ENCODE measurements at places on chromosomes 11 and 22.
A peak's percentile ranks its signal among the peaks of the same experiment; 100 is the strongest.

DNA sequence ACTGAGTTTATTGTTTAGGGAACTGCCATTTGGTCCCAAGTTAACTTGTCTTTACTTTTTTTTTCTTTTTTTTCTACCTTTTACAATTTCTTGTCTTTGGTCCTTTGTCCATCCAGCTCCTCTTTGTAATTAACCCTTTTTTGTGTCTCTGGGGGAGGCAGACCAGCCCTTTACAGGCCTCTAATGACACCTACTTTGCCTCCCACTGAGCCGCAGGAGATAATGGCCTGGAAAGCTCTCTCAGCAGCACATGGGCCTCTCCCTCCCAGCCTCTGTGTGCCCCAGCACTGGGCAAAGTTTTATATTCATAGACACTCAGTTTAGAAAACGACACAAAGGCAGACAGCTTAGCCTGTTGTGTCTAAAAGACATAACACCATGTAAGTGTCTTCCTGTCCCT, 480.4 kb downstream of the SOX6 start:
- no peak for DNase-seq

DNA sequence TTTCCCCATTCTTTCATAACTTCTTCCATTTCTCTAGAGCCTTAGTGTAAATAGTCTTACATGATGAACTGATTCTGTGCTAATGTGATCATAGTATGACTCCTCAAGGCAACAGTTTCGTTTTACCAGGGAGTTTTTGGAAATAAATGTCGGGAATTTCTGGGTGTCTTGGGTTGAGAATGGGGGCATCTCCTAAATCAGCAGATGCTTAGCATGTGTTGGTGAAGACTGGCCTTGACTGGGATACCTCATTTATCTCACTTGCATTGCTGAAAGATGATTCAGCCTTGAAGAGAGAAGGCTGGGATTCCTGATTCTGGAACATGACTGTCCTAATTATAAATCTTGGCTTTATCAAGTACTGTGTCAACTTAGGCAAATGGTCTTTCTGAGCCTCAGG, 115.7 kb upstream of the C11orf87 start:
- peak; percentile 35 for DNase-seq

DNA sequence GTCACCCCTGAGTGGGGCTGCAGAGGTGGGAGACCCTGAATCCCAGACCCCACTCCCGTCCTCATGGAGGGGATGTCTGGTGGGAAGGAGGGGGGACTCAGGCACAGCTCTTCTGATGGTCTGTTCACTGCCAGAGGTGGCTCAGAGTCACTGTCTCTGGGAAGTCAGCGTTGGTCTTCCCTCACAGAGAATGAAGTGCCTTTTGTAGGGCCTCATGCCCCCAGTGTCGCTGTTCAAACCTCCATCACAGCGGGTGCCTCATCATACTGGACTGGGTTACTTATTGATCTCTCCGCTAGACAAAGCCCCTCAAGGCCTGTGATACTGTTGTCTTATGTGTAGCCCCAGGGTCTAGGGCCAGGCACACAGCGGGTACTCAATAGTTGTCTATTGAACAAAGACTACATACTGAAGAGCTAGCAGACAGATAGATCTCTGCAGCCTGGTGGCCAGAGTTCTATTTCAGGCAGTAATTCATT, 41.3 kb downstream of the CD6 start:
- no peak for DNase-seq

- no peak for DNase-seq
Measured at GRCh38 chr11:73525611-73526010, 72.3 kb downstream of the FAM168A start.

DNA sequence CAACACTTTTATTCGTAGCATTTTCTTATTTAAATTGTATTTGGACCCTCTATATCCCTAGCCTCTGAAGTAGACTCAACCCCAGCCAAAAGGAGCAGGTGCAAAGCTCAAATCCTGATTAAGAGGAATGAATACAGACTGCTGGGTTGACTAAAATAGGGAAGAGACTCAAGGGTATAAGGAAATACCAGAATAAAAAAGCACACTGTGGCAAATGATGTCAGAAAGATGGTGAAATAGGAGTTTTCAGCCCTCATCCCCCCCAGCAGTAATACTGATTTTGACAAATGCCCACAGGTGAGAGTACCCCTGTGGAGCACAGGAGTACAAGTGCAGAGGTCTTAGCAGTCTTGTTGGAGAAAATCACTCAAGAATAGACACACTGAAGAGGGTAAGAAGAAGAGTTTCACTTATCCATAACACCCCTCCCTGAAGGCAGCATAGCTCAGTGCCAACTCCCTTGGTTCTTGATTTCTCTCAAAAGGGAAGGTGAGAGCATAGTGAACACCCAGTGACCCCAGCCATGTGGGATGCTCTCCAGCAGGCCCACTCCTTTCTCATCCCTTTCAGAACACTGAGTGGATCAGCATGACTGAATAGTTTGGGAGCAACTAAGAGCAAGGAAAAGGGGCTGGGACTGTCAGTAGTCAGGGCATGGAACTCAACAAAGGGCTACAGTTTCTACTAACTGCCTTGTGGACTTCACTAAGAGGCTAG, 71.7 kb downstream of the TBC1D22A start:
- no peak for DNase-seq

GRCh38 chr22:29457730-29458129, 19.3 kb downstream of the RFPL1 start:
- DNase-seq, result no peak

DNA sequence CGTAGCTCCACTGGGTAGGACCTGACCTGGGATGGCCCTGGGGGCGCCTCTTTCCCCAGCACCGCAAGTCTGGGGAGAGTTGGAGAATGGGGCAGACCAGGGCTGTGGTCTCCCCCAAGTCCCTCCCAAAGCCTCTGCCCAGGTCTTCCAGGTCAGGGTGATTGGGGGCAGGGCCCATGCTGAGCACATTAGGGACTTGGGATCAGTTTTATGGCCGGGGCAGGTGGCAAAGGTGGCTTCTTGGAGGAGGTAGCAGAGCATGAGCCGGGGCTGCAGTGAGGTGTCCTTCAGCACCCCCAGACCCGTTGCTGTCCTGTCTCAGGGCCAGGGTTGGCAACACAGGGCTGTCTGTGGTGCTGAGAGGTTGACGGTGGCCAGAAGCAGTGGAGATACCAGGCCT, 6.0 kb downstream of the RELT start:
- no peak for DNase-seq

- no peak for DNase-seq
Measured at GRCh38 chr11:94895451-94895850, 77.9 kb downstream of the CWC15 start.

- DNase-seq, result no peak
Measured at GRCh38 chr22:37223965-37224551, 11.8 kb upstream of the SSTR3 start.

DNA sequence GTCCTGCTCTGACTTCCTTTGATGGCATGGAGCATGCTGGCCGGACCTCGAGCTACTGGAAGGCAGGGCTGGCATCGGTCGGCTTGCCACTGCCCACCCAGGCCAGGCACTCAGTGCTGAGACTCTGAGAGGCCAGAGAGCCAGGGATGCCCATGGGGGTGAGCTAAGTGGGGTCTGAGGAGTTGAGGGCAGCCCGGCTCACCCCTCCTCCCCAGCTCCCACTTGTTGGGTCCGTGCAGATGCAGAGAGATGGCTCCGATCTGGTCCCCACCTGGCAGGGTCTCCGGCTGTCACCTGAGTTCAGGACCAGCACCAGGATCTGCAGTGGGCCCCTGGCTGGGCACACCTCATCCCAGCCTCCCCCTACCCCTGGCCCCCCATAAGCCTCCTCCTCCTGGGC, 13.3 kb downstream of the LSP1 start:
- DNase-seq, result no peak

DNA sequence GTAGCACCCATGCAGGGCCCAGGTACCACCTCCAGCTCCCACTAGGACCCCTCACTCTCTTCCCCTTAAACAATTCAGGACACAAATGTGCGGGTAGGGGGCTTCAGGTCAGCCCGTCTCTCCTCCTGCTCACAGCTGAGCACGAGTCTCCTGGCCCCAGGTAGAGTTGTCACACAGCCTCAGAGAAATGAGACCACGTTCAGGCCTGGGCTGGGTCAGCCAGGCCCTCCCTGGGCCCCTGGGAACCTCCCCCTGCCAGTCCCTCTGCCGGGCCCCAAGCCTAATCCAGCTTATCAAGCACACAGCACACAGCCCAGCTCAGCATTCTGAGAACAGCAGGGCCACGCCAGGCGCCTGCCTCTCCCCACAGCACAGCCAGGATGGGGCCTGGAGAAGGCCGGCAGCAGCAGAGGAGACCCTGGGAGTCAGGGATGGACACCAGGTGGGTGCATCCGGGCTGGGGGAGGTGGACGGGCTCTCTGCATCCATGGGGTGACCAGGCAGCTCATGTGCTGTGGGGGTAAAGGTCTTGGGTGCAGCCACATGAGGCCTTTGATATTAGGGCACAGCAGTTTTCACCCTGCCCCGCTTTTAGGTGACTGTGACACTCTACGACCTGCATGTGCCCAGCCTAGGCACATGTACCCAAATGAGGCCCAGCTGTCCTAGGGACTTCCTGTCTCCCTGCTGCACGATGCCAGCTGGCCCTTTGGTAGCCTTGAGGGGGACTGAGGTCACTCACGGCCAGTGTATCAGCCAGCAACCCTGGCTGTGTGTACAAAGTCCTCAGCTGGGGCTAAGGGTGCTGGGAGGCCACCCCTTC, 87.0 kb downstream of the MORC2 start:
- DNase-seq, result no peak

- DNase-seq, result no peak
Measured at GRCh38 chr11:10351435-10351764, 46.5 kb downstream of the ADM start.

DNA sequence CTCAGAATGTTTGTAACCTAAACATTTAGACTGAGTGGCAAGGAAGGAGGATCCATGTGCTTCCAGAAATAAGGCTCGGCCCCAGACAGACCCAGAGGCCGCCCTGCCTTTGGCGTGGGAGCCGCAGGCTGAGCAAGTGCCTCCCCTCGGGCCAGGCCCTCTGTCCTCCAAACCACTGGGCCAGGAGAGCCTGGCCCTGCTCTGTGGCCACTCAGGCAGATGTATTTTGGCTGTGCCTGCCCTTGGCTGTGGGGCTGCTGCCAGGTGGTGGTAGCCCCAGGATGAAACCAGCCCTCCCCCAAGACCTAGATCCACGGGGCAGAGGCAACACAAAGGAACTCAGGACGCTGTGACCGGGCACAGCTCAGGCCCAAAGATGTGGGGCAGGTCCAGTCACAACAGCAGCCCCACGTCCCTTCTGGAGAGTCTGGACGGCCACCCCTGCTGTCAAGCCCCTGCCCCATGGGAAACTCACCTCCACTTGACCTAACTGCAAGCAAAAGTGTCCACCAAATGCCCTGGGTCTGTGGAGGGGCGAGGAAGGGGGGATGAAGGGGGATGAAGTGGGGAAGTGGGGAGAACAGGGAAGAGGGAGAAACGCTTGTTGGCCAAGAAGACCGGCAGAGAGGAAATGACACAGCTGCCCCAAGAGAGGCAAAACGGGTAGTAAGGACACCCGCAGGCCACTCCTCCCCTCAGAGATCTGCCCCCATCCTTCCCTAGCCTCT, 24.0 kb downstream of the PISD start:
- no peak for DNase-seq

GRCh38 chr22:40237241-40237640, 59.5 kb downstream of the TNRC6B start:
- DNase-seq, result no peak

DNA sequence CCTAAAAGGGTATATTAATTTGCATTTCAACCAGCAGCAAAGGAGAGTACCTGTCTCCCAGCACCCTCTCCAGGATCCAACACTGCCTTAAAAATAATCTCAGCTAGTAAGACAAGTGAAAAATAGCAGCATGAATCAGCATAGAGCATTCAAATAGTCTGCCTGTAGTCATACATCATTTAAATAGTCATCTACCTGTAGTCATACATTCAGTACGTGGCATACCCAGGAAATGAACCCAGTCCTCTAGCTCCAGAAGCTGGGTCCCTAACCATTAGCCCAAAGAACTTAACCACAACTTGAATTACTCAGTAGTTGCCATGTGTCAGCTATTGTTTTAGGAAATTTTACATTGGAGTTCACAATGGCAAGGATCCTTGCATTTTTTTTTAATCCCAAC, 9.3 kb downstream of the TENM4 start:
- no peak for DNase-seq

DNA sequence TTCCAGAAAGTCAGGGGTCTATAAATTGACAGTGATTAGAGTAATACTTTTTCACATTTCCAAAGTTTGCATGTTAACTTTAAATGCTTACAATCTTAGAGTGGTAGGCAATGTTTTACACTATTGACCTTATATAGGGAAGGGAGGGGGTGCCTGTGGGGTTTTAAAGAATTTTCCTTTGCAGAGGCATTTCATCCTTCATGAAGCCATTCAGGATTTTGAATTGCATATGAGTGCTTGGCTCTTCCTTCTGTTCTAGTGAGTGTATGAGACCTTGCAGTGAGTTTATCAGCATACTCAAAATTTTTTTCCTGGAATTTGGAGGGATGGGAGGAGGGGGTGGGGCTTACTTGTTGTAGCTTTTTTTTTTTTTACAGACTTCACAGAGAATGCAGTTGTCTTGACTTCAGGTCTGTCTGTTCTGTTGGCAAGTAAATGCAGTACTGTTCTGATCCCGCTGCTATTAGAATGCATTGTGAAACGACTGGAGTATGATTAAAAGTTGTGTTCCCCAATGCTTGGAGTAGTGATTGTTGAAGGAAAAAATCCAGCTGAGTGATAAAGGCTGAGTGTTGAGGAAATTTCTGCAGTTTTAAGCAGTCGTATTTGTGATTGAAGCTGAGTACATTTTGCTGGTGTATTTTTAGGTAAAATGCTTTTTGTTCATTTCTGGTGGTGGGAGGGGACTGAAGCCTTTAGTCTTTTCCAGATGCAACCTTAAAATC, 5.3 kb downstream of the MALAT1 start:
- peak; percentile 52 for DNase-seq

GRCh38 chr22:20058989-20059770, 20.9 kb upstream of the DGCR8 start:
- no peak for DNase-seq

DNA sequence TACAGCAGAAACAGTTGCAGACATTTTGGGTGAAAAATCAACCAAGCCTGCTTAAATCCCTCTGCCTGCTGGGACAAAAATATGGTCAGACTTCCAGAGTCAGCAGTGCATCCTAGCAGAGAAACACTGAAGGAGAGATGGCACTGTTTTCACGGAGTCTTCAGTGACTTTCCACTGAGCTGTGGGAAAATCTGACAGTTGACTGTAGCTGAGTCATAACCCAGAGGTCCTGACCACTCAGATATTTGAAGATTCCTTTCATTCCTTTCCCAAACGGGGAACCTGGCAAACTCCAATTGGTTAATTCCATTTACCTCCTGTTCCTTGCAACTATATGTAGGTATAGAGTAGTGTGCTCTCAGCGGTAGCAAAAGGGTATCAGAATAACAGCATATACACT, 20.9 kb upstream of the UPB1 start:
- DNase-seq, result peak; percentile 89

DNA sequence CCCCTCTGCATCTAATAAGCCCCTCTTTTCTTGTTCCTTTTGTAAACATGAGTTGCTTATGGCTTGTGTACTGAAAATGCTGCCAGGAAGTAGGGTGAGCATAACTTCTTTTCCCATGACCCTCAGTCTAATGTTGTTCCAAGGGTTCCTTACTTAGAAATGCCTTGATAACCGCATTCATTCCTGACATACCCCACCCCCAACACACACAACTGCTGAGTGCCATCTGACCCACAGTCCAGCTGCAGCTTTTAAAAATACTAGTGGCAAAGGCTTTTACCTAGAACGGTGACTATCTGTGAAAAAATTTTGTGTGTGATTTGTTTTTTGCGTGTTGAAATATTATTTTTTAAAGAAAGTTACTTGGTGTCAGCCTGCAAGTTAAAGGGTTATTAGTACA, 52.6 kb downstream of the ARHGAP42 start:
- DNase-seq, result peak; percentile 37

- no peak for DNase-seq
Measured at GRCh38 chr11:50080256-50080655, 47.6 kb downstream of the OR4C45 start.

- no peak for DNase-seq
Measured at GRCh38 chr11:61406067-61406466, 13.7 kb downstream of the TMEM216 start.
